GM13976 (cell line): ENCODE measurements at places on chromosomes 2 and 18.
A peak's percentile ranks its signal among the peaks of the same experiment; 100 is the strongest.

GRCh38 chr2:177545981-177546585 is 153.5 kb downstream of the AGPS start:
- no peak for DNase-seq

- DNase-seq: no peak
These were observed 149.4 kb upstream of the DCC start for GRCh38 chr18:52190631-52191030.

DNA sequence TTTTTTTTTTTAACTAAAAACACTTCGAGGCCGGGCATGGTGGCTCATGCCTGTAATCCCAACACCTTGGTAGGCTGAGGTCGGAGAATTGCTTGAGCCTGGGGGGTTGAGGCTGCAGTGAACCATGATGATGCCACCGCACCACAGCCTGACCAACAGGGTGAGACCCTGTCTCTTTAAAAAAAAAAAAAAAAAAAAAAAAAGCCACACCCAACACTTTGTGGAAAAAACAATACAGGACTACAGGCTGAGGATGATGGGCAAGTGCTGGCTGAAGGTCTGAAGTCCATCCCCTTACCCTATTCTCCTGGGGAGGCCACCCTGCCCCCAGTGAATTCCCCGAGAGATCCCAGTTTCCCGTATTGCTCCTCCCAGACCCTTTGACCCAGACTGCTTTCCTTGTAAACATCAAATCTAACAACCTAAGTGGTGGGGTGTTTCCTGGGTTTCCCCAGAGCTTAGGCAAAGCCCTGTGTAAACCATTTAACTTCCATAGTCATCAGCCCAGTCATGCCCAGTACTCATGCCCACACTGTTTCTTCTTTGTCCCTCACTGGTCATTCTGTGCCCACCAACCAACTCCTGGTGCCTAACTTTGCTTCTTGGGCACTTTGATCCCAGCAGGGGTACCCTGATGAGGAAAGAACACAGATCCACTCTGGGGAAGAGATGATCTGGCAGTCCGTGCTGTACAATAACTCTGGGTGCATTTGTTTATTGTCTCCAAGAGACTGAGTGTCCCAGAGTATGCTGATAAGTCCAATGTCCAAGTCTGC is 5.8 kb upstream of the TMEM37 start:
- DNase-seq: no peak

- DNase-seq: peak; percentile 15
These were observed 261.3 kb upstream of the CCDC68 start for GRCh38 chr18:55220523-55220922.

DNA sequence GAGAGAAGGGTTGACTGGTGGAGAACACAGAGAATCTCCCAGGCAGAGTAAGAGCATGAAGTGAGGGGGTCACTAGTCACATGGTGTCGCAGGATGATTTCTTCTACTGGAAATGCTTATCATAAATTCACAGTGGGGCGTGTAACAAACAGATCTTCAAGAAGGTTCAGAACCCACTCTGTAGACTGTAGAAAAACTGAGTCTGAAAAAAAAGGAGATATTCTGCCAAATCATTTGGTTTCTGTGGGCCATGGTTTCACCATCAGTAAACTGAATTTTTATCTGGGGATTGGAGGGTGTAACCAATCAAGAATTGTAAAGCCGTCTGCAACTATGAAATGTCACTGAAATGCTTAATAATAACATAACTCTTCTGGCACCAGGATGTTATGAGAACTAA is 15.0 kb downstream of the TPGS2 start:
- DNase-seq: no peak
